ENCODE measurements at places on chromosomes 1 and 21.
A peak's percentile ranks its signal among the peaks of the same experiment; 100 is the strongest.

DNA sequence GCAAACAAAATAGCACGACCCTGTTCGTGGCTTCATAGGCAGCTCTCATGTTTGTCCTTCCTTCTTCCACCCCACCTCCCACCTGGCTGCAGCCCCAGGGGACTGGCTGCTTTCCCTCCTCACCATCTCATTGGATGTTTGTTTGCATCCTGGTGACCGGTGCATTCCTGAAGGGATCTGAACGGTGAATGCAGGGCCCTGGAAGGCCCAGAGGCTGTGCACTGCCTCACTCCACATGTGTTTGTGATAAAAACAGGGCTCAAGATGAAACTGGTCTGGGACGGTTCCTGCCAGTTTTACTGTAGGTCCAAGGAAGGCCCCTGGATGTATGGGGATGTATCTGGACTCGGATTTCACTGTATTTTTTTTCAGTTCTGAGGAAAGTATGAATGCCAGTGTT is 42.8 kb downstream of the CNN3 start:
- DNase-seq = no peak

GRCh38 chr1:112527266-112528010 is 18.7 kb downstream of the WNT2B start:
- DNase-seq = no peak

GRCh38 chr1:90821788-90822359 is 104.8 kb upstream of the BARHL2 start:
- DNase-seq = no peak

GRCh38 chr1:178690496-178690895 is 34.5 kb upstream of the RALGPS2 start:
- DNase-seq = no peak

DNA sequence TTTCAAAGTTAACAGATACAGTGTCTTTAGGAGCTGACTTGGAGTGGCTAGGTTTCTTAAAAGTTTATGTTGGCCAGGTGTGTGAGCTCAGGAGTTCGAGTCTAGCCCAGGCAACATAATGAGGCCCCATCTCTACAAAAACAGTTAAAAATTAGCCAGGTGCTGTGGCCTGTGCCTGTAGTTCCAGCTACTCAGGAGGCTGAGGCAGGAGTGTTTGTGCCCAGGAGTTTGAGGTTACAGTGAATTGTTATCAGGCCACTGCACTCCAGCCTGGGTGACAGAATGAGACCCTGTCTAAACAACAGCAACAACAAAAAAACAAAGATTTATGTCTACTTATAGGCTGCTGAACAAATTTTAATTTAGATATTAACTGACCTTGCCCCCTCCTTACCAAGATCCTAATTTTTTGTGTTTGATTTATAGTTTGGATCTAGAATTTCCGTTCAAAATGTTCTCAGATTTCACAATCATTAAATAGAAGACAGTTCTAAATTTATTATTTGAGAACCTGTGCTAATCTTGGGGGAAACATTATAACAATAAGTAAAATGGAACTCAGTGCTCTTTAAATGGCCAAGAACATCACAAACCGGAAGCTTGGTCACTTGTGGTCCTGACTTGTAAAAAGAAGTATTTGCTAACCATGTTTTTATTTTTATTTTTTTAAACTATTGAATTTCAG is 67.8 kb downstream of the POU2F1 start:
- no peak for DNase-seq

DNA sequence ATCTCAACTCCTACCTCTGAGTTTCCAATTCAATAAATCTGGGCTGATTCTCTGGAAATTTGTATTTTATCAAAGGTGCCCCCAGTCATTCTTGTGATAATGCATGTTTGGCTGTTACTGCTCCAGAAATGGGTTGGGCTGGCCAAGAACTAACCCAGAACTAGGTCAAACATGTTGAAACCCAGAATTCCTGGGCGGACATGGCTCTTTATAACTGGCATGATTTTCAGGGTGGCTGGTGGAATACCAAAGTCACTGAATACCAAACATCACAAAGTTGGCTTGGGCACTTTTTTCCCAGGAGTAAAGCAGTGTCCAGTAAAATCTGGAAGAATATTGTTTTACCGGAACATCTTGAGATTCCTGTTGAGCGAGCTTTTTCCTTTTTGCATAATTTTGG is 89.4 kb upstream of the S1PR1 start:
- no peak for DNase-seq

- DNase-seq = no peak
Measured at GRCh38 chr1:19981507-19982312, 2.3 kb upstream of the PLA2G2A start.

- no peak for DNase-seq
Measured at GRCh38 chr1:76425201-76426145, 350.9 kb downstream of the ST6GALNAC3 start.

GRCh38 chr1:174428739-174429138 is 19.0 kb upstream of the GPR52 start:
- no peak for DNase-seq

DNA sequence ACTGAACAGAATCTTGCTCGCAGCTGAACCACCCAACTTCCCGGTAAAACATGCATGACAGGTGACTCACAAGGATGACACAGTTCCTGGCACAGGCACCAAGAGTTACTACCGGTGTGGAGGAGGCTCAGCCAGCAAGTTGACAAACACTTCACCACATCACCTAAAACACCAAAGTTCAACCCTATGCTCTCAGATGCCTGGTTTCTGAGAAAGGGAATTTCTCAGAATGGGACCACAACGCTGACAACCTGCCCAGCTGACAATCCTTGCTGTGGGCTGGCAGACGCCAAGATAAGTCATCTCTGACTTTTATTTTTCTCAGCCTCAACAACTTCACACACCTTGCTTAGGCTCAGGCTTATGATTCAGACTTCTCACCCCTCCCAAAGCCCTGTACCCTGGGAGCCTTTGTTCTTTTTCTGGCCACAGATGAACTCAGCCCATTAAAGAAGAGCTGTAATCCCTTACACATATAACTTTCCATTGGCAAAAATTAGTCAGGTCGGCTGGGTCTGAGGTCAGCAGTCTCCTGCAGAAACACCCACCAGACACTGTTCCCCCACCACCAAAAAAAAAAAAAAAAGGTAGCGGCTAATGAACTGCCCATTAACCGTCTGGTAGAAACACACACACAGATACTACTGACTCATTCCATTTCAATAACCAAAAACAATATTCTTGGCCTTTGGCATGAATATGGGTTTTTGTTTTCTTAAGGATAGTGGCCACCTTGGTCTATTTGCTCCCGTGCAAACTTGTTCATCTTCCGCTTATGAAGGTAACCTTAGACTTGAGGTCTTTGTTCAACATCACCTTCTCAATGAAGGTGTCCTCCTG is 10.8 kb upstream of the TIAM1 start:
- DNase-seq = no peak

- peak; percentile 81 for DNase-seq
Measured at GRCh38 chr1:30847358-30847972, 61.1 kb downstream of the SDC3 start.

GRCh38 chr1:222266223-222267196 is 281.4 kb downstream of the HHIPL2 start:
- no peak for DNase-seq

GRCh38 chr1:216807696-216808095 is 84.5 kb upstream of the ESRRG start:
- DNase-seq = no peak

GRCh38 chr1:6077919-6078318 is 32.2 kb downstream of the KCNAB2 start:
- DNase-seq = no peak

GRCh38 chr21:41593760-41594138 is 85.8 kb upstream of the TMPRSS2 start:
- DNase-seq = no peak

DNA sequence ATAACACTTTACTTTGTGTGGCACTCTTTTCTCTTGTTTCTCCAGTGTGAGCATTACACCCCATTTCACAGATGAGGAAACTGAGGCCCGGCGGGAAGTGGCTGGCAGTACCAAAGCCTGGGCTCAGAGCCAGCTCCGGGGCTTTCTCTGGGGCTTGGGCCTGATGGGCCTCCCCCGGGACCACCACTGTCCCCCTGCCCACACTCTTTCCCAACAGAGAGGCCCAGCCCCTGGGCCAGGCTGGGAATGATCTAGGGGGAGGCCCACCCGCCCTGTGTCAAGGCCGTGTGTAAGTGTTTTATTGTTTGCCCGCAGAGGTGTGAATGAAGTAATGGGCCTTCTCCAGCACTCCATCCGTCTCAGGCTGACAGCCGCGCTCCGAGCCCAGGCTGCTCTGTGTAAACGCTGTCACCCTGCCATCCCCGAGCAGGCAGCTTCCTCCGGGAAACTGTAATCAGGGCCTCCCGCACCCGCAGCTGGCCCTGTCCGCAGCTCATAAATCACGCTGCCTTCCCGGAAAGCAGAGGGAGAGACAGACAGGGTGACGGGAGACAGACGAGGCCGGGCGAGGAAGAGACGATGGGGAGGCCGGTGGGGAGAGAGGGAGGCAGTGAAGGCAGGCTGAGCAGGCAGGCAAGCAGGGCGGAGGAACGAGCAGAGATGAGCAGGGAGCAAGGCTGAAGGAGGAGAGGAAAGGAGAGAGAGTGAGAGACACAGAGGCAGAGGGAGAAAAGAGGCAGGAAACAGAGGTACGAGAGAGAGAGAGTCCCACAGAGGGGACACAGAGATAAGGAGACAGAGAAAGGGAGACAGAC is 109.7 kb upstream of the ZBTB40 start:
- no peak for DNase-seq

GRCh38 chr1:15826810-15827507 is 19.5 kb upstream of the UQCRHL start:
- no peak for DNase-seq

DNA sequence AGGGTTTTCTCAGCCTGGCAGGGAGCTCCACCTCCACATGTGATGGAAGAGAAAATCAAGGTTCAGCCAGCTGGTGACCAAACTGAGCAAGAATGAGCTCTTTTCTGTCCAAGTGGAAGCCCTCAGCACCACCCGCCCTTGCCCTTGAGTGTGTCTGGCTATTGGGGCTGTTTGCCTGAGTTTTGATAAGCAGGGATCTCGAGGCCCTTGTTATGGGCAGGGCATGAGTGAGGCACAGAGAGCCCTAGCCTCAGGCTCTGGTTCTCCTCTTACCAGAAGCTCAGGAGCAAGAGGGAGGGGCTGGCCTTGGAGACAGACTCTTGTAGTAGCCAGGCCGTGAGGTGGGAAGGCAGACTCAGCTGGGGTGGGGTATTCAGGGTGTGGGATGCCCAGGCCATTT is 37.5 kb upstream of the ARF1 start:
- DNase-seq = no peak
